Activated T-helper 1 cell treated with anti-CD3 and anti-CD28 coated beads, Interleukin-12 subunit alpha, Interleukin-12 subunit beta, Interleukin-2, Interleukin-4 antibody, amounts not matched to agents 30 ng/mL and 10 ng/mL and 1 ng/mL, durations not matched to agents 14 hours and 24 hours and 36 hours (primary cell): ENCODE measurements at places on chromosomes 3 and 15.
A peak's percentile ranks its signal among the peaks of the same experiment; 100 is the strongest.

DNA sequence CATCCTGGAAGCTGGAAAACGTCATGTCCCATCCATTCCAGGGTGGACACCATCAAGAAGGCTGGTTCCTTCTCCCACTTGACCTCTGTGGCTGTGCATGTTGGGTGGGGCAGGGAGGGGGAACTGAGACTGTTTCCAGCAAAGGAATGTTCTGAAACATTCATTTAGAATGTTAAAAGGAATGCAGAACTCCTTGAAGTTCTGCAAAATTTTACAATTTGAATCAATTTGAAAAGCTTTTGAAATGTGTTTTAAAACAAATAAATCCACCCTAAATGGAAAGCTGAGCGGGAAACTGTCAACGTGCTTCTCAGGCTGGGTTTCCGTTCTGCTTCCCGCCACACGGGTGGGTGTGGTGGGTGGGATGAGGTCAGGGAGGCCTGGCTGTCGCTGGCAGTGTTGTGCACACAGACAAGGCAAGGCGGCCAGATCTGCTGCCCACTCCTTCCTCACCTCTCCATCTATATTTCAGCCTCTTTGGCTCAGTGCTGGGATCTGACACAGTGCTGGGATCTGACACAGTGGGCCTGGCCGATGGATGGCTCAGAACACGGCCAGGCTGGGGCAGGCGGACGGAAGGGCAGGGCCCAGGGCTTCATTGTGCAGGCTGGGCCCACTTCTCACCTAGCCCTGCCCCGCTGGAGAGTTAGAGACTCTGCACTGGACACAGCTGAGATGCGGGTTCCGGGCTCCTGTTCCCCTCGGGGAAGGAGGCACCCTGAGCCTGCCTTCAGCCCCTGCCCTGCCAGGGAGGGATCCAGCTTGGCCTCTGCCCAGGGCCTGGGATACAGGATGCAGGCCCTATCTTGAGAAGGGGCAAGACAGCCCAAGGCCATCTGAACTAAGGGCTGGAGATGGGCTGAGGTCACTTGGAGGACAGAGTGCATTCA lies 110.4 kb downstream of the TMEM266 start:
- no peak for DNase-seq

DNA sequence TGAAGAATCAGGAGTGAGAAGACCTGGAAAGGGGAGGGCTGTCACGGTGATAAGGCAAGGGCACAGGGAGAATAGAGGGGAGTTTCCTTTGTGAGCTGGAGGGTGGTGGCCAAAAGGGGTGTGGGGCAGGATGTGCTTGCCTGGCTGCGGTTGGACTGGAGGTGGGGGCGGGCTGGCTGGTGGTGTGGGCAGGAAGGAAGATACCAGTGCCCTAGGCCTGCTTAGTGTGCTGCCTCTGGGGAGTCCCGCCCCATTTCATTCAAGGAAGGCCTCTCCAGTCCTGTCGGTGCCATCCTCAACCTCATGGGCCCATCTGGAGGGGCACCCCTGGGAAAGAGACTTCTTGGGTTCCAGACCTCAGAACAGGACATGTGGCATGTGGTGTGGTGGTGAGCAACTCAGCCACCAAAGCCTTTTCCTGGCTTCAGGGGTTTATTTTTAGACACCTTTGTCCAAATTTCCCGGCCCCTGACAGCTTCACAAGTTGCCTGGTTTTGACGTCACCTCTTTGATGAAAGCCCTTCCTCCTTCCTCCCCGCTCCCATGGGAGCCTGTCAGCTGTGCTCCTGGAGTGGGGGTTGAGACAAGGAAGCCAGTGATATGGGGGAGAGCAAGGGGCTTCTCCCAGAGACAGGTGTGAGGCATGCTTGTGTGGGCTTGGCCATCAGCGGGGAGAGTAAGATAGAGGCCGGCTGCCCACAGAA lies 15.6 kb downstream of the TEX264 start:
- DNase-seq: peak; percentile 75

DNA sequence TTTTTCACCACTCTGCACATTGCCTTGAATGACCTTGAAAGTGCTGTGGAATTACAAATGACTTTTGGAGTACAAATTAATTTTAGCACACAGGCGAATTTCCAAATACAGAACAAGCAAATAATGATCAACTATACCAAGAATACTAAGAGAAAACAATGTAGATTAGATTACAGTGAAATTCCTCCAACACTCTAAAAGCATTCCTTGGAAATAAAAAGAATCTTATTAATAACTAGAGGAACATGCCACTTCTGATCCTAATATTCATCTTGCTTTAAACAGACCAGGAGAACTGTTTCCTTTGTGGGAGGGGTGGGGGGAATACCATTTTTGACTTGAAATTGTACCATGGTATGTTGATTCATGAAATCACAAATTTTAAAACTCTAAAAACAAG lies 167.5 kb downstream of the SUCLG2 start:
- no peak for DNase-seq

DNA sequence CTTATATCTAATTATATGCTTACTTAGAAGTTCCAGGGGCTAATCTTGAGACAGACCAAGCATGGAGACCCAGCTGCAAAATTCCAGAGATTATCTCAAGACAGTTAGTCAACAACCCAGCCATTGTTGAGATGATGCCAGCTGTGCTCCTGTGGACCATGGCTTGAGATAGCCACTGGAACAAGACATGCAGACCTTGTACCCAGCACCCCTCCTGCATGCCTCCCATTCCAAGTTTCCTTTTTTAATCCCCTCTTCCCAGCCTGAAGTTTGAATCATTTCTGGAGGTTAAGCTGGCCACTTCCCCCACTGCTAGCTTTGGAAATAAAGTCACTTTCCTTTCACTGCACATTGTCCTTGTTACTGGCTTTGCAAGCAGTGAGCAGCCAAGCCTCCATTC lies 53.8 kb downstream of the IMPG2 start:
- DNase-seq: no peak

DNA sequence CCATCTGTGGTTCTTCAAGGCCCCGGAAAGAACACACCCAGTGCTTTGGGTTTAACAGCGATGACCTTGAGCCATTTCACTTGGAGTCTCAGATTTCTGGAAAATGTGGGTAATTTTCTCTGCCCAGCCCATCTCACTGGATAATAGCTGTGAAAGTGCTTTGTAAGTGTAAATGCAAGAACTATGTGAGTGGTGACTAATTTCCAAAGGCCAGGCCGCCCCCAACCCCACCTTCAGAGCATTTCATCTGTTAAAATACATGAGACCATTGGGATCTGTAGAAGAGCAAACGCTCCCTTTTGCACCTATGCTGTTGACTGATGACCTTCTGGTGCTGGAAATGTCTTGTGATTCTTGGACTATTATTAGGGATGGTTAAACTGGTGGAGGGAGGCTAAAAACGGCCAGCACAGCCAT lies 196.8 kb upstream of the LPP start:
- no peak for DNase-seq

DNA sequence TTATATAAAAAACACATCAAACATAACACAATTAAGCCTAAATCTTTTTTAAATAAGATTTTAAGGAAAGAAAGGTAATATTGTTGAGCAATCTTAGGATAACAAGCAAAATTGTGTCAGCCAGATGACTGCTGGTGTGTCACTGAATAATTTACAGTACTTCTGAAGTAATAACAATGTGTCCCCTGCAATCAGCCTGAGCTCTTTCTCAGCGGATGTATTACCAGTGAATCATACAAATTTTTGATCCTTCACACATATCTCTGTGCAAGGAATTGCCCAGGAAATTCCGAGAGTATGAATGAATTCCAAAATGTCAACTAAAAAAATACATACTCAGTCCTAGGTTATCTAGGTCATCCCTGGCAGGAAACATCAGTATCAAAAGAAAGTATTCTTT lies 76.6 kb upstream of the PTX3 start:
- no peak for DNase-seq

GRCh38 chr15:65982627-65983322 lies 113.5 kb downstream of the RAB11A start:
- DNase-seq: no peak

- no peak for DNase-seq
These were observed 37.9 kb downstream of the RAB6B start for GRCh38 chr3:133857767-133858166.

DNA sequence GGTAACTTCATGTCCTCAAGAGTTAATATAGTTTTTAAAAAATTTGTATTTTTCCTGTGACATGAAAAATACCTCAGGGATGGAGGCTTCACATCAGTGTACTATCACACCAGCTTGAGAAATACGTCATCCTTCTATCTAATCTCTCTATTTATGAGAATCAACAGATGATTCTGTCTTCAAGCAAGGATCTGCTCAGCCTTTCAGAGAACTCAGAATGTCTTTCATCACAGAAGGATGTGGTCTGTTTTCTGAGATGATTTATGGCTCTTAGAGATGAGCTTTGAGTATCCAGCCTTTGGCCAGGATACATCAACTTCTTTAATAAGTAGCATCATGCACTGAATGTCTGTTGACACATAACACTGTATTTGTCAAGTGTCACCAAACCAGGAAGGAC lies 193.9 kb downstream of the DTWD1 start:
- DNase-seq: no peak

DNA sequence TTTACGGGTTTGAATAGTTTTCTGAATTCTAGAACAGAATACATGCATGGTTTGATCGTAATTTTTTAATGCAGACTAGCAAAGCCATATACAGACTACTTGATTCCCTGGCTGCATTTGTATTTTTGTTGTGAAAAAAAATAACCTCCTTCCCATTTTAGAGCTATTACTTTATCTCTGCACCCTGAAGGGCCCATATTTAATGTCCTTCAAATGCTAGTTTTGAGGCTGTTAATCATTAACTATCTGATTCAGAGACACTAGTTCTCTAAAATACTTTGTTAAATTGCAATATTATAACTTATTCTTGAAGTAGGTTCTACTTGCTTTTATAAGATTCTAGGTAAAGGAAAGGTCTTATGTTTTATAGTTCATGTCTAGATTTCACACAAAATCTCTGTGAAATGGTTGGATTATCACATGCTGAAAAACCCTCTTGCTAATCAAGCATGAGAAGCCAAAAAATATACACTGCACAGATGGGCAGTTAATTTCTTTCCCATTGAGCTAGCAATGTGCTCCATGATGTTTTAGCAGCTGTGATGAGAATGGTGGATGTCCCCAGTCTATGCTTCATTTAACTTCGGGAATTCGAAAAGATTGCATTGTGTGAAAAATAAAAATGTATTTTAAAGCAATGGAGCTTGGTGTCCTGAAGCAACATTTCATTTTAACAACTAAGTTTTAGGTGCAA lies 634.0 kb upstream of the BCHE start:
- no peak for DNase-seq

- DNase-seq: no peak
These were observed 105.5 kb downstream of the NLGN1 start for GRCh38 chr3:173502983-173503568.

- DNase-seq: no peak
These were observed 621.7 kb upstream of the AGTR1 start for GRCh38 chr3:148075771-148076716.

GRCh38 chr3:11346416-11346815 lies 74.2 kb downstream of the ATG7 start:
- DNase-seq: no peak

DNA sequence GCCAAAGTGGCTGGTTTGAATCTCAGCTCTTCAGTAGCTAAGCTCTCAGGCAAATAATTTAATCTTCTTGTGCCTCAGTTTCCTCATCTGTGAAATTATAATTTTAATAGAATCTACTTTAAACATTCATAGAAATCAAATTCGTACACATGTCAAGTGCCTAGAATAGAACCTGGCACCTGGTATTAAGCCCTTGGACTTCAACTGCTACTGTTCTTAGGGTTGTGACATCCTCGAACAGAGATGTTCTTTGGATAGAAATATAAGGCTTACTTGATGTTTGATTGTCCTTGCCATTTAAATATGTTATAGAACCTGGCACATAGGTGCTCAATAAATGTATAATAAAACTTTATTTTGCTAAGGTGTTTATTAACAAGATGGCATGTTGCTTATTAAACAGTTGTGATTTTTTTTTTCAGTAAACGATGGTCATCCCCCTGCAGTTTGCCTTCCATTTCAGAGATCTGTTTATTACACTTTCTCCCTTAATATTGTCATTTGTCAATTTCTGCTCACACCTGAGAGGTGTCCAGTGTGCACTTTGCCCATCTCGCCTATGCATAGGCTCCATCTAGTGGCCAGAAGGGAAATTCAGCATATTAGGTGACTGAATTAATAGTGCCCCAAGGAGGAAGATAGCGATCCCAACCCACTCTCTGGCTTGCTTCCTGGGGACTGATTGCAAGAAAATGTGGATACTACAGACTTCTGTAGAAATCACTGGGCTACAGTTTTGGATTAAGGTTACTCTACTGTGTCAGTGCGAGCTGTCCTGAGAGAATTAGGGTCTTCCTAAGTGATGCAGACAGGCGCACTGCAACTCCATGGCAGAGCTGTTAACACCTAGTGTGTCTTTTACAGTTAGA lies 10.7 kb downstream of the IGF1R start:
- DNase-seq: peak; percentile 9

- no peak for DNase-seq
These were observed 228.7 kb downstream of the VPS13C start for GRCh38 chr15:61831505-61831921.

GRCh38 chr15:93164409-93164808 lies 75.4 kb upstream of the RGMA start:
- DNase-seq: peak; percentile 4

- DNase-seq: no peak
These were observed 167.2 kb upstream of the TLE3 start for GRCh38 chr15:70264738-70265465.

DNA sequence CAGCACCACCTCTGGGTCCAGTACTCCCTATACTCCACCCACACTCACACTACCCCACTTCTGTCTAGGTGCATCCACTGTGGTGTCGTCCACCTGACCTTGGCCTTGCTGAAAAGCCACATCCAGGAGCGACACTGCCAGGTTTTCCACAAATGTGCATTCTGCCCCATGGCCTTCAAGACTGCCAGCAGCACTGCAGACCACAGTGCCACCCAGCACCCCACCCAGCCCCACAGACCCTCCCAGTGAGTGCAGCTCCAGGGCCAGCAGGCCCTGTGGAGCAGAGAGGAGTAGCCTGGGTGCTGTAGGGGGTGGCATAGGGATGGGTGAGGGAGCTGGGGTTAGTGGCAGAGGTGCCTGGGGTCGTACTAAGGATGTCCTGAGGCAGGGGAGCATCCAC lies 19.4 kb upstream of the ALPK3 start:
- DNase-seq: no peak

- no peak for DNase-seq
These were observed 330.3 kb downstream of the SHQ1 start for GRCh38 chr3:72517921-72518424.
